IPS DF 6.9 (cell line): ENCODE measurements at places on chromosomes 2 and 18.

DNA sequence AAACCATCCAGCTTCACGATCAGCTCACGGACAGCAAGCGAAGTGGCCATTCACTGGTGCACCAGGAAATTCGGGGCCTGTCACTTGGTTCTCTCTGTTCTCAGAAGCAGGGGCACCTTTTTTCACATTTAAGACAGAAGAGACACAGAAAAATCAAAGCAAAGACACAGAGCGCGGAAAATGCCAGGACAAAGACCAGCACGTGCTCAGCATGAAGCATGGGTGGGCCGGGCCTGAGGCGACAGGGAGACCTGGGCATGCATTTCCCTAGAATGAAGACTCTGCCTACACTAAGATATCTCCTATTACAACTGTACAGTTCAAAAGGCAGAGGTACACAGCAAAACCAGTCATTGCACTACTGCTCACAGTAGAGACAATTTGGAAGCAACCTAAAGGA is 117.4 kb upstream of the ID2 start:
- no peak for DNase-seq

GRCh38 chr2:65032019-65032975 is 23.9 kb upstream of the CEP68 start:
- DNase-seq, result no peak

DNA sequence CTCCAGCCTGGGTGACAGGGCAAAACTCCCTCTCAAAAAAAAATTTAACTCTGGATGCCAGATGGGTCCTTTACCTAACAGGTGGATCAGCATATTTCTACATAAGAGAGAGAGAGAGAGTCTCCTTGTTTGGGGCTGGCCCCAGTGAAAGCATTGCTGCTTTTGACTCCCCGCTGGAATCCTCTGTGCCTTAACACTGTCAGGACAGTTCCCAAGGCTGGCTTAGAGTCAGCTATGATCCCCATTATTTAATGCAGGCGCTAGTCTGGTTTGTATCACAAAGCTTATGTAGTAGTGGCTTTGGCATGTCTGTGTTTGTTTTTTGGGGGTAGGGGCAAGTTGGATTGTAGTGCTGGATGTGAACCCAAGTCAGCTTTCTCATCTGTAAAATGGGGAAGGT is 9.4 kb downstream of the INPP4A start:
- DNase-seq, result no peak

DNA sequence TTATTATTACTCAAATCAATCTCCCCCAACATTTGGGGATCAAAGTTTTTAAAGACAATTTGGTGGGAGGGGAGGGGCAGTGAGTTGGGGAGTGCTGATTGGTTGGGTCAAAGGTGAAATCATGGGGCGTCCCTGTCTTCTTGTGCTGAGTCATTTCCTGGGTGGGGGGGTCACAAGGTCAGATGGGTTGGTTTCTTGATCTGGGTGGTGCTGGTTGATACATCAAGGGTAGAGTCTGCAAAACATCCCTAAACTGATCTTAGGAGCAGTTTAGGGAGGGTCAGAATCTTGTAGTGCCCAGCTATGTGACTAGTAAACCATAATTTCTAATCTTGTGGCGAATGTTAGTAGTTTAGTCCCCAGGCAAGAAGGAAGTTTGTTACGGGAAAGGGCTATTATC is 67.4 kb downstream of the MOGAT1 start:
- no peak for DNase-seq

DNA sequence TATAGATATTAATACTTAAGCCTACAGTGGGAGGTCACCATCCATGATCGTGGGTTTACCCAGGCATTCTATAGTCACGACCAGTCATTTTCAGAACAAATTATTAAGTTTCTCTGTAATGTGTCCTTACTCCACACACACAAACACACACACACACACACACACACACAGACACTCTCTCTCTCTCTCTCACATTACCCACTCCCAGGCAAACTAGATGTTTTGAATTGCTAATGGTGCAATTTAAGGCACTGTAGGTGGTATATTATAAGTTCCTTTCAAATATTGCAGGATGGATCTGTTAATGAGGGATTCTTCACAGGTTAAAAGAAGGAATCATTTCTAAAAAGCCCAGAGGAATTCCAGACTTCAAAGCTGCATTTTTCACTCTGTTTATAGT is 657.8 kb downstream of the MBD2 start:
- no peak for DNase-seq

DNA sequence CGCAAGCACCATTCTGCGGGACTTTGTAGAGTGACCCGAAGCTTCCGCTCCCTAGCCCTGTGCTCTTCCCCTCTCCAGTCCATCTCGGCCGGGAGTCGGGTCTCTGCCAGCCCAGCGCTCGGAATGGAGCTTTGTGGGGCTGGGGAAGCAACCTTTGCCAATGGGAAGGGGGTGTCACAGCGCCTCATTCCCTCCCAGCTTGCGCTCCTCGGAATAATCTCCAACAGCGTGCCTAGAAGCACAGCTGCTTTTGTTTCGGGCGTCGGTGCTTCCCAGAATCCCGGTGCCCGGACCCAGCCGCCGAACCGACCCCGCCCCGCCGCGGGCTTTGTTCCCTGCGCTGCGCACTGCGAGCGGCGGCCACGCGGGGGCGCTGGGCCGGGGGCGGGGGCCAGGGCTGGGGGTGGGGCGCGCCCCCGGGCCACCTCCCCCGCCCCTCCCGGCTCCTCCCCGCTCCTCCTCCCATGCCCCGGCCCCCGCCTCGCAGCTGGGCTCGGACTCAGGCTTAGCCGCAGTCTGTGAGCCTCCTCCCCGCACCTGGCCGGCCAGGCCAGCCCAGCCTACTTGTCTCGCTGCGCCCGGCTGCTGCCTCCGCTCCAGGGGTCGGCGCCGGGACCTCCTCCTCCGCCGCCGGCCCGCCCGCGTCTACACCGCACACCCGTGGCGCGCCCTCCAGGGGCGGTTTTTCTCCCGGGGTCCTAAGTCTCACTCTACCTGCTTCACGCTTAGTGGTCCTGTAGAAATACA is 77.7 kb upstream of the SMAD2 start:
- peak; percentile 47 for DNase-seq

DNA sequence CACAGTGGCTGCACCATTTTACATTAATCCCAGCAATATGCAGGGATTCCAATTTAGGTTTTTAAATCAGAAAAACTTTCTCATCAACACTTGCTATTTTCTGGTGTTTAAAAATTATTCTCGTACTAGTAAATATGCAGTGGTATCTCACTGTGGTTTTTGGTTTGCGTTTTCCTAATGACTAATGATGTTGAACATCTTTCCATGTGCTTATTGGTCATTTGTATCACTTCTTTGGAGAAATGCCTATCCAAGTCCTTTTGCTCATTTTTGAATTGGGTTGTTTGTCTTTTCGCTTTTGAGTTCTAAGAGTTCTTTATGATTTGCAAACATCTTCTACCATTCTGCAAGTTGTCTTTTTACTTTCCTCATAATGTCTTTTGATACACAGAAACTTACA is 62.1 kb upstream of the TCF7L1 start:
- no peak for DNase-seq

DNA sequence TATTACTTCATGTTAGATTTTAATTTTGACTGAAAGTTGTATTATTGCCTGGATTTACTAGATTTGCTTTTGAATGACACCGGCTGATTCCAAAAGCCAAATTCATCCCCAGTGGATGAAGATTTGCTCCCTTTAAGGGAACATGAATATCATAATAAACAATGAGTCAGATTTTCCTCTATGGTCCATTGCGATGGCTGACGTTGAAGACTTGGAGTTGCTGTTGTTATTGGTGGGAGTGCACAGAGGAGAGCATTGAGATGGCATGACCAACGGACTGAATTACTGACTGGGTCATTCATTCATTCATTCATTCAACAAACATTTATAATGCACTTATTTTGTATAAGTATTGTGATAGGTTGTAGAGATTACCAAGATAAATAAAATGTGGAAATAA is 33.4 kb upstream of the LYPD1 start:
- no peak for DNase-seq

DNA sequence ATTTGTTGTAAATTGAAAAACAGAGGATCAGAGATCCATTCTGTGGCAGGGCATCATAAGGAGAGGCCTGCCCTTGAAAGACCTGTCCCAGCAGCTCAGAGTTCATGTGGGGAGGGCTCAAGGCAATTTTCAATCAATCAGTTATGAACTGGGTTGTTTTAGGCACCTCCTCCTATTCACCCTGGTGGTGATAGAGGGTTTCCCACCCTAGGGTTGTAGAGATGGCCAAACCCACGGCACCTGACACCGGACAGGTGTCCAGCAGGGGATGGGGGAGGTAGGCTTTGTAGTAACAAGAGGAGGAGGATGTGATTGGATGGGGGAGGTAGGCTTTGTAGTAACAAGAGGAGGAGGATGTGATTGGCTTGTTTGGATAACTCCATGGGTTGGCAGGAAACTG is 205.7 kb downstream of the SOCS6 start:
- DNase-seq, result no peak

DNA sequence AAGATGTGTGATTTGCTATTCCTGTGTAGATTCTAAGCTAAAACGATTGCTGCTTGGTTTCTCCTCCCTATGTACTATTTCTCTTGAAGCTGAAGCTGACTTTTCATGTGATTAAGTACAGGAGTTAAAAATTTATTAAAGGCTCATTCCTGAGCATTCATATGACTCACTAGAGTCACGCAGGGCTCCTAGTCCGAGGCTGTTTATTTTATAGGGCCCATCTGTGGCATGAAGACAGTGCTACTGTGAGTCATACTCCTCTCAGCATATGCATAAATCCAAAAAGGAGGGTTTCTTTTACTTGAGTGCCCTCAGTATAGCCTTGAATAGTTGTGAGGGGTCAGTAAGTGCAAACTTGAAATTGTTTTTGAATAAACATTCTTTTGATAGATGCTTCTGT is 378.8 kb downstream of the PTPRM start:
- DNase-seq, result no peak

- DNase-seq, result no peak
Observed at GRCh38 chr2:18825838-18826237, 236.5 kb upstream of the NT5C1B start.

DNA sequence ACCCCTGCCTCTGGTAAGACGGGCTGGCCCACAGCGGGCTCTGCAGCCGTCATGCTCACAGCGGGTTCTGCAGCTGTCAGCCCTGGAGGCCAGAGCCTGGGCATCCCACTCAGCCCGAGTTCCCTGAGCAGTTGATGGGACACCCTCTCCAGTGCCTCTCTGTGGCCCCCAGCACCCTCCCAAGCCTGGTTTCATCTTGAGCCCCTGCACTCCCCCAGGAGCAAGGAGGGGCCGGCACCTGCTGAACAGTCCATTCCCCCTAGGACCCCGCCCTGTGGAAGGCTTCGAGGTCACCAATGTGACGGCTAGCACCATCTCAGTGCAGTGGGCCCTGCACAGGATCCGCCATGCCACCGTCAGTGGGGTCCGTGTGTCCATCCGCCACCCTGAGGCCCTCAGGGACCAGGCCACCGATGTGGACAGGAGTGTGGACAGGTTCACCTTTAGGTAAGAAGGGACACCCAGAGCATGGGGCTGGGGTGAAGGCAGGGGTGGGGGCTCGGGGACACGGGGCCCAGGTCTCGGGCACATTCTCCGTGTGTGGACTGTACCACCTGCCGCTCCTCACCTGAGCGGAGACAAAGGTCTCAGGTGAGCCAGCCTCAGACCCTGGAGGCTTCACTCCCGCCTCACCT is 34.5 kb downstream of the MTERF4 start:
- DNase-seq, result no peak

GRCh38 chr2:180739070-180739469 is 241.3 kb upstream of the UBE2E3 start:
- no peak for DNase-seq

GRCh38 chr2:161199912-161200701 is 39.9 kb downstream of the TANK start:
- DNase-seq, result no peak

- no peak for DNase-seq
Observed at GRCh38 chr2:3450385-3451010, 68.8 kb downstream of the ADI1 start.

DNA sequence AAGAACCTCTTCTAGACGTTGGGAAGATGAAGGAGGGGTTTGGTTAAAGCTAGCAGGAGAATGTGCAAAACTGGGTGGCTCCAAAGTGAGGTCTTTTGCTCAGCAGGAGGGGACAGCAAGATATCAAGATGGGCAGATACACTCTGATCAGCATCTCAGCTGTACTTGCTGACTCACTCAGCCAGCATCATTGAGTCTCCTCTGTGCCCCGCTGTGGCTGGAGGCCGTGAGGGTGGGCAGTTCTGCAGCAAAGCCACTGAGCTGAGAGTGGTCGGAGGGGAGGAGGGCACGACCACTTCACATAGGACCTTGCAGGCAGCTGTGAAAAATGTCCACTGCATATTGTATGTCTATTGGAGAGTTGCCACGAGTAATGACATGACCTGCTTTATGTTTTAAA is 152.0 kb downstream of the CAPN13 start:
- DNase-seq, result no peak

DNA sequence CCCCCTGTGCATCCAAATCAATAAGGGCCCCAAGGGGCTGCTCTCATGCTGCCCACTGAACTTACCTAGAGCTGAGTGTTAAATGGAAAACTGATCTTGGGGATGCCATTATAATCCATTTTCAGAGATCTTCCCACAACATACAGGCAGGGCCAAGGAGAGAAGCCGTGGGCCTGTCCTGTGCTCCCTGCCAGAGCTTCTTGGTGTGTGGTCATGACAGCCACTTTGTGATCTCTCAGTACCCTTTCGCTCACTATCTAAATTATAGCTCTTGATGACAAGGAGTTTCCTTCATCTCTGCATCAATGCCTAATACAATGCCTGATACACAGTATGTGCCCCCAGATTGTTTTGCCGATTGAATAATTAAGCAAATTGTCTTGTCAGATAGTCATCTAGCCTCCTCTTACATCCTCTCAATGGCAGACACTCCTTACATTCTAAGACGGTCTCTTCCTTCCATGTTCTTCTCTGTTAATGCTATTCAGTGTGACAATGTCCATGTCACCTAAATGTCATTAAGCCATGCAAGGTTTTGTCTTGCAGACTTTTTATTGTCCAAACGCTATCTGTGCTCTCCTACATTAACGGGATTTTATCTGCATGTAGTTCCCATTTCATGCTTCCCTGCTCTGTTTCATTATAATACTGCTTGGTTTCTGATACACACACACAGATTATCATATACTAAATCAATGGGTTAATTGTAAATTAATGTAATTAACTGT is 5.9 kb downstream of the CSRNP3 start:
- no peak for DNase-seq
